ENCODE measurements at places on chromosomes 3 and 15.

- peak; percentile 69 for DNase-seq
These were observed 96.2 kb upstream of the PLCL2 start for GRCh38 chr3:16788440-16789056.

DNA sequence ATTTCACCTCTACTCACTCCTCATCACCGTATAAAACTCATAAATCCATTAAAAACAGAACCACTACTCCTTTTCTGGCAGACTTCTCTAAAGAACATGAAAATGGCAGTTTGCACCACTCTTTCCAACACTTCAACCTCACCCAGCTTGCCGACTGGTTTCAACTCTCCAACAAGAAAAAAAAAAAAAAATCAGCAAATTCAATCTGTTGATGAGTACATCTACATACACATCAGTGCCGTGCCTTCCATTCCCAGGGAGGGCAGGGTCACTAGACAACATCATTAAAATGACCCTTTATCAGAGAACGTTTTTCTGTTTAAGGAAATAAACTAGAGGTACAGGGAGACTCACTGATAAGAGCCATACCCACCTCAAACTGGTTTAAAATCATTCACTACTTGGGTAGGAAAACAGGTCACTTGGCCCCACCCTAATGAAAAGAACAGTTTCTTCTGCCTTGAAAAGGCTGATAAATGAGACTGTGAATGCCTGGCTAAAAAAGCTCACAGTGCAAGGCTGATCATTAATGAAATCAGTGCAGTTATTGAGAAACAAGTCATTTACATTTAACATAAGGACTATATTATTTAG lies 6.0 kb downstream of the ANXA2 start:
- DNase-seq, result no peak

DNA sequence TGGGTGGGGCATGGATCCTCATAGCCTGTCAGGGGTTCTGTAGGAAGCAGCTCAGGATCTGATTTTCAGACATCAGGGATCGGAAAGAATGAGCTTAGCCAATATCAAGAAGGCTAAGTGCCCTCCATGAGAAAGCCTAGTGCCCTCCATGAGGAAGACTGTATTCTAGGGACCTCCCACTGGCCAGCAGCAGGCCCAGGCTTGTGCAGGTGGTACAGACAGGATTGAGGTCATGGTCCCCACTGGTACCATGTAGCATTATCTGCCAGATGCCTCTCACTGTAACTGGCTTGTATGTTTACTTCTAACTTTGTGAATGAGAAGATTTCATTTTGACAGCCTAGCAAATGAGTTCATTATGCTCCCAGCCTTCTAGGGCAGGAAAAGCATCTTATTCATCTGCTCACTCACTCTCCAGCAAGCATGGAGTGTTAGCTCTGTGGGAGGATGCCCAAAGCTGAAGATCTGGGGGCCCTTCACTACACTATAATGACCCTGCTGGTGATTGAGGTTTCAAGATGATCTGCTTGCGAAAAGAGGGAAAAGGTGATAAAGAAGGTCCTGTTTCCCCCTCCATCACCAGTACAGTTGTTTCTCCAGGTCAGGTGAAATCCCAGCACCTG lies 7.5 kb downstream of the EPHB1 start:
- DNase-seq, result no peak

GRCh38 chr3:63617391-63617790 lies 35.1 kb upstream of the SNTN start:
- DNase-seq, result no peak

GRCh38 chr3:127019449-127019848 lies 36.5 kb downstream of the PLXNA1 start:
- DNase-seq, result no peak

GRCh38 chr3:74636981-74637380 lies 22.5 kb upstream of the CNTN3 start:
- DNase-seq, result no peak

- no peak for DNase-seq
These were observed 32.0 kb downstream of the MAP4 start for GRCh38 chr3:47984075-47984728.

DNA sequence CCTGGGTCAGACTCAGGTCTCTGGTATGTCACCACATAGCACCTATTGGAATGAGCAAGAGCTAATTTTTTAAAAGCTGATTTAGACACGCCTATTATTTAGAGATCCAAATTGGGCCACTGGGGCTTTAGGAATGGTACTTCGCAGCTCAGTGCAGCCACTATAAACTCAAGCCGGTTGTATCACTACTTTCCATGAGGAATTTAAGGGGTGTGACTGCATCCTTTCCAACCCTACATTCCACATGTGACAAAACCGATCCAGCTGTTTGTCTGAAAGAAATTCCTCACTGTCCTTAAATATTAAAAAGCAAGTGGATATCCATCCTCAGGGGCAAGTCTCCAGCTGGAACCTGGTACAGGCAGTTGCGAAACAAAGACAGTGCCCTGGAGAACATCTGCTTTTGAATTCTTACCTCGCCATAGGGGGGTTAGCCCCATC lies 12.8 kb downstream of the VGLL3 start:
- no peak for DNase-seq
